ENCODE measurements at places on chromosomes 2 and 18.
A peak's percentile ranks its signal among the peaks of the same experiment; 100 is the strongest.

DNA sequence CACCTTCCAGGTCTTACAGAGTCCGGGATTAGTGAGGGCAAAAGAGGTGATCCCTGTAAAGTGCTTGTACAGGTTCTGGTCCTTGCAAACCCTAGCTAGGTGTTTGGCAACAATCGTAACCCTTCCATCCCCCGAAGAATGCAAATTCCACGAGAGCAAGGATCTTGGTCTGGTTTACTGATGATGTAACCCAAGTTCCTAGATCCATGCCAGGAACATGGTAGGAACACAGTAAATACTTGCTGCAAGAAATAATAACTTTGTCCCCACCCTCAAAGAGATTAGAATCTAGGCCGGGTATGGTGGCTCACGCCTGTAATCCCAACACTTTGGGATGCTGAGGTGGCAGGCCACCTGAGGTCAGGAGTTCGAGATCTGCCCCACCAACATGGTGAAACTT, 6.8 kb upstream of the NEU2 start:
- DNase-seq, result no peak

DNA sequence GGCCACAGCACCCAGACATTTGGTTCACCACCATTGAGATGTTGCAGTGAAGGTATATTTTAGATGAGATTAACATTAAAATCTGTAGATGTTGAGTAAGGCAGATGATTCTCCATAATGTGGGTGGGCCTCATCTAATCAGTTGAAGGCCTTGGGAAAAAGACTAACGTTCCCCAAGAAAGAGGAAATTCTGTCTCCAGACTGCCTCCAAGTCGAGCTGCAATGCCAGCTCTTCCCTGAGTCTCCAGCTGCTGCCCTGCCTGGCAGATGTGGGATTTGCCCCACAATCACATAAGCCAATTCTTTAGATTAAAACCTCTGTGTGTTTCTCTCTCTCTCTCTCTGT, 101.9 kb downstream of the PDCL3 start:
- DNase-seq, result no peak

DNA sequence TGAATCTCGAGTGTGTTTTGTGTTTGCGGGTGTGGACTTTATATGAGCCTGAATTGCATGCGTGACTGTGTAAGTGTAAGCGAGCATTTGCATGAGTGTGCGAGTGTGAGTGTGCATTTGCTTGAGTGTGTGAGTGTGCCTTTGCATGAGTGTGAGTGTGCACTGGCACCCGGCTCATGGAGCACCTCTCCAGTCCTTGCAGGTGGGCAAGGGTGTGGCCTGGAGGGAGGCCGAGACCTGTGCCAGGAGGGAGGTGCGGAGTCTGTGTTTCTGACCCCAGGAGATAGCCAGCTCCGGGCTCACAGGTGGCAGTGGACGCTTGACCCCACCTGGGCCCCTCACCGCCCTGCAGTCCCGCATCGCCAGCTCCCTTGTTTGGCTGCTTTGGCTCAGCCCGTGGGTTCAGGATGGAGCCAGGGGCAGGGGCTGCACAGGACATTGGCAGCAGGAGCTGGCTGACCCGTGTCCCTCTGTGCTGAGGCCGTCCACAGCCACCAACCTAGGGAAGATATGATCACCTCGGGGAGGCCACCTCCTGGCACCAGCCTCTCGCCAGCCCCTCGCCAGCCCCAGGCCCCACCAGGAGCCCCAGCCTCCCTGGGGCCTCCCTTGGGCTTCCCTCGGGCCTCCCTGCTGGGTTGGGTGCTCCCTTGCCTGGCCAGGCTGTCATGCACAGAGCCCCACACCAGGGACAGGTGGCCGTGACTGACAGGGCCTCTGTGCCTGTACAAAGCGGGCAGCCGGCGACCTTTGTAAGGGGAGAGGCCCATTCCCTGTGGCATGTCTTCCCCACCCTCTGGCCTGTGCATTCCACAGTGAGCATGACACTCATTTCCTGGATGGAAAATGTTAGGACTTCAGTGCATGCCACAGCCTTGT, 81.6 kb downstream of the PTGR3 start:
- DNase-seq, result no peak

DNA sequence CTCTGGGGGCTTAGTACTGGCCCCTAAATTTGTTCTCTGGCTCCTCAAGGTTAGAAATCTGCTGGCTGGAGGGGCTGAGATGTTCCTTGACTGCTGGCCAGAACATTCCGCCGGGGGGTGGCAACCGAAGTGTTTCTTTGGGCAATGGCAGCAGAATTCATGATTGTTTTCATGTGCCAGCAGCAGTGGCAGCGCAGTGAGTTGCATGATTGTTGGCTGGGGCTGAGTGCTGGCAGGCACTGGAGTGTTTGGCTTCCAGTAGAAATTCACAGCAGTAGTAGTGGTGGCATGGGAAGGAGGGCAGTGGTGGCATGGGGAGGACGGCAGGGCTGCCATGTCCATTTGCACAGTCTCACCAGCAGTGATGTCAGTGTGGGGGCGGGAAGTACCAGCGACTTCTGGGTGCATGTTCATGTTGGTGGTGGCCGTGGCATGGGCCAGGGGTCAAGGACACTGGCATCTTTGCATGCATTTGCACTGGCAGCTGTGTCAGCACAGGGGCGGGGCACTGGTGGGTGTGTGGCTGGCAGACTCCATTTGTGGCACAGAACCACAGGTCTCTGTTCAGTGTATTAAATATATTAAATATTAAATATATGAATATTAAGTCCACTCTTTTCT, 130.6 kb upstream of the CDH7 start:
- DNase-seq, result no peak

GRCh38 chr2:102449370-102449974, 23.6 kb upstream of the SLC9A4 start:
- DNase-seq, result no peak

DNA sequence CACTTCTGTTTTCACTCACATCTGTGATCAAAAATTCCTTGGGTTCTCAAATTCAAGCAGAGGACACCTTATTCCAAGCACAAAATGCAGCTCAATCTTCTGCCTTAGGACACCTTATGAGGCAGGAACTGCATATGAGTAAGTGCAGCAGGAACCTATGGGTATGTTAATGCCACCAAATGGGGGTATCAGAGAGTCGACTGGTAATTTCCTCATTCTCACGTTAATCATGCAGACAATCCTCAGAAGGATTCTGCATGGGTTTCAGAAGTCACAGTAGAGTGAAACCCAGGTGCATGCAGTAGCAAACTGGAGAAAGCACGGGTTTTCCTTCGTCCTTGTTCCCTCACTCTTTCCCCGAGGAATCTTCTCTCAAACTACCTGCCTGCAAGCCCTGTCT, 452.8 kb downstream of the CBLN2 start:
- no peak for DNase-seq

GRCh38 chr18:48409591-48410094, 460 bp upstream of the ZBTB7C start:
- no peak for DNase-seq

DNA sequence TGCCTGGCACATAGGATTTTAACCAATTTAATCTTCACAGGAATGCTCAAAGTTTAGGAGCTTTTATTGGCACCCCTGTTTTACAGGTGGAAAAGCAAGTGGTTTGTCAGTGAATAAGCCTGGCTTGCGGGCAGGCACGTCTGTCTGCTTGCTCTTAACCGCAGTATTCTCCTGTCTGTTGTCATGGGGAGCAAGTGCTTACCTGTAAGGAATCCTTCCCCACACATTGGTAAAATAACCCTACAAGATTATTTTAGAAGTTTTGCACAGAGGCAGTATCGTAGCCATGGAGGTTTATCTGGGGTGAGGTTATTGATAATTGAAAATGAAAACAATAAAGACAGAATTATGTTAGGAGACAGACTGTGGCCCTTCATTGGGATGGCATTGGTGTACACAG, 174.9 kb downstream of the AGAP1 start:
- DNase-seq, result no peak

- DNase-seq, result peak; percentile 84
These were observed 153.7 kb downstream of the TGIF1 start for GRCh38 chr18:3603421-3604234.

DNA sequence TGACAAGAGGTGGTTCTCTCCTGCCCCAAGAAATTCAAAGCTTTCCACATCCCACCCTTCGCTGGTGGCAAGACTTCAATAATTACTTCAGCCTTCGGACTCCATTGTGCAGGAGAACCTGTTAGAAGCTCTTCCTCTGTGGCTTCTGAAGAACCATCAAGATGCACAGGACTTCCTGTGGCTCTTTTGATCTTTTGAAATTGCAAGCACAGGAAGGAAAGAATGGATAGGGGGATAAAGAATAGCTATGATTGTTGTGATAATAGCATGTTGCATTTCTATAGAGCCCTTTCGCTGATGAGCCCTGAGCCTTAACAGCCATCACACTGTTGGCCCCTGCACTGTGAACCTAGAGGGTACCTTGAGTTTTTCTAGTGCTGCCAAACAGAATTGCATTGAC, 7.4 kb downstream of the EPAS1 start:
- no peak for DNase-seq

DNA sequence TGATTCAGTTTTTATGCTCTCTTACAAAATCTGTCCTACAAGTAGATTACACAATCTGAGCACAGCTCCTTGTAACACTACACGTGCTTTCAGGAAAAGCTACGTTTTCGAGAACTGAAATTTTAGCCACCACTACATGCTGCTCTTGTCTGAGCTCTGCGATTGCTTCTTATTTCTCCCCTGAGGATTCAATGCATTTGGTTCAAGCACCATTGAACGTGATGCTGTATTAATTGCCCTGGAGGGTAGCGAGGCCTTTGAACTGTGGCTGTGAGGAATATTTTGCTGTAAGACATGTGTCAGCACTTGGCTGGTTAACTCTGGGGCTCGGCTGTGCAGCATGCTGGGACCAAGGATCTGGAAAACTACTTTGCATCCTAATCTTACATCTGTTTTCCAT, 405.8 kb downstream of the EPHA4 start:
- no peak for DNase-seq

- no peak for DNase-seq
These were observed 40.2 kb downstream of the EFEMP1 start for GRCh38 chr2:55883357-55883756.

GRCh38 chr18:54020156-54020745, 204.2 kb downstream of the MBD2 start:
- DNase-seq, result no peak

DNA sequence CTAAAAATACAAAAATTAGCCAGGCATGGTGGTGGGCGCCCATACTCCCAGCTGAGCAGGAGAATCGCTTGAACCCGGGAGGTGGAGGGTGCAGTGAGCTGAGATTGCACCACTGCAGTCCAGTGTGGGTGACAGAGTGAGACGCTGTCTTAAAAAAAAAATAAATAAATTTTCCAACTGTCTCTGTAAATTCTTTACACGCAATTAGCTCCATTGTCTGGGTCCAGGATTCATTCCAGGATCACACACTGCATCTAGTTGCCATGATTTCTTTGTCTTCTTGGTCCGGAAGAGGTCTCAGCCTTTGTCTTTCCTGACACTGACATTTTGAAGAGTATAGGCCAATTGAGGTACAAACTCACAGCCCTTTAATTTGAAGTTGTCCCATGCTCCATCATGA, 167.6 kb upstream of the NYAP2 start:
- DNase-seq, result no peak

DNA sequence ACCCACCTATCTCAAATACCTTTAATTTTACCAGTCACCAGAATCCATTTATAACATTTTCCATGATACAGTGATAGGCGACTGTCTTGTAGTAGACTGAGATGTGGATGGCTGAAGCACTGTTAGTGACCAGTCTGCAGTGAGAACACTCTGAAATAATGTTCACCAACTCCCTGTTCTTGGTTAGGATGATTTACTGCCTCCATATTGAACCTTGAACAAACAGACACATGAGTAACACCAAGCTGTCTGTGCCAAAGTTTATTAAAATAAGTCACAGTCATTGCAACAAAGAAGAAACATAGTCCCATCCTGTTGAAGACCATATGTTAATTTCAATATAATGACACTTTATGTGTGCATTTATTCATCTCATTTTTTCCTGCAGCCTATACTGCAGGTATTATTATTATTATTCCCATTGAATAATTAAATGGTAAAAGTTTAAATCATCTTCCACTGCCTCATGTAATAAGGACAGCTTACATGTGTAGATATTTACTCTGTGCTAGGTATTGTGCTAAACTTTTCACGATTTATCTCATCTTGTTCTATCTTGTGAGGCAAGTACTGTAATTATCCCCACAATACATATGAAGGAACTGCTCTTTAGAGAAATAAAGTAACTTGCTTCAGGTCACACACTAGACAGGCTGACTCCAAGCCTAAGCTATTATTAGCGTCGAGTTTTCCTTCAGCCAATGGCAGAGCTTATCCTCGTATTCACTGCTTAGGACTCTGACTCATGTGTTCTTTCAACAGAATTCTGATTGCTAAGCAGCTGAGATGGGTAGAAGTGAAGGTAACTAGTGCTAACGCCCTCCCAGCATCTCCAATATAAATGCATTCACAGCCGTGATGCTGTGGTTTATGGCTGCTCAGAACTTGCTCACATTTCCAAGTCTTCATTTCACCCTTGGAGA, 62.5 kb downstream of the ONECUT2 start:
- DNase-seq, result no peak

DNA sequence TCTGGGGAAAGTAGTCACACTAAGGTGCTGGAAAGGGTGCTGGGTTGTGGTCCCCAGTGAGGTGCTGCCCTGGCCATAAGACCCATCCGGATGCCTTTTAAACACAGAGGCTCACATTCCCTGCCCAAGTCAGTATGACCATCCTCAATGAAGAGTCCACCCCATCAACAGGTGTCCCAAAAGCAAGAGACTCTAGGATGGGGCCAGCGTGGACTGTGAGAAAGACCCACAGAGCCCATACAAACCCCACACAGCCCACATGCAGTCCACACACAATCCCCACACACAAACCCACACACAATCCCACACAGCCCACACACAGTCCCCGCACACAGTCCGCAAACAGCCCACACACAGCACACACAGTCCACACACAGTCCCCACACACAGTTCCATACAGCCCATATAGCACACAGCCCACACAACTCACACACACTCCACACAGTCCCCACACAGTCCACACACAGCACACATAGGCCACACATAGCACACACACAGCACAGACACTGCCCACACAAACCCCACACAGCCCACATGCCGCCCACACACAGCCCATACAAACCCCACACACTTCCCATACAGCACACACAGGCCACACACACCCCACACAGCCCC, 241.4 kb upstream of the SALL3 start:
- DNase-seq, result no peak

DNA sequence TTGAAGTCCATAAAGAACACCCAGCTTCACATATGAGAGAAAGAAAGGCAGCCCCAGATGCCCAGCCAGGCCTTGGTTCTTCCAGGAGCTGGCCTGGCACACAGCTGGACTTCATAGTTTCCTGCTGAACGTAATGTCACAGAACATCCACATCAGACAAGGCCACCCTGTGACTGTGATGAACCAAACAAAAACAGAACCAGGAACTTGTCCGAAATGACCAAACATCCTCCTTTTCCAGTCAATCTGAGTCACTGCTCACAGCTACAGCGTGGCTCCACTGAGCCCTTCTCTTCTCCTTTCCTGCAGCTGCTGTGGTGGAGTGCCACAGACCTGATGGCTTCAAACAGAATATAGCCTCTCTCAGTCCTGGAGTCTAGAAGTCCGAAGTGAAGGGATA, 45.4 kb upstream of the PAPOLG start:
- no peak for DNase-seq

GRCh38 chr2:196413821-196414274, 225.7 kb upstream of the CCDC150 start:
- DNase-seq, result no peak
